ENCODE measurements at places on chromosomes 3 and 15.

GRCh38 chr15:28107111-28107903 is 8.2 kb upstream of the OCA2 start:
- no peak for DNase-seq

DNA sequence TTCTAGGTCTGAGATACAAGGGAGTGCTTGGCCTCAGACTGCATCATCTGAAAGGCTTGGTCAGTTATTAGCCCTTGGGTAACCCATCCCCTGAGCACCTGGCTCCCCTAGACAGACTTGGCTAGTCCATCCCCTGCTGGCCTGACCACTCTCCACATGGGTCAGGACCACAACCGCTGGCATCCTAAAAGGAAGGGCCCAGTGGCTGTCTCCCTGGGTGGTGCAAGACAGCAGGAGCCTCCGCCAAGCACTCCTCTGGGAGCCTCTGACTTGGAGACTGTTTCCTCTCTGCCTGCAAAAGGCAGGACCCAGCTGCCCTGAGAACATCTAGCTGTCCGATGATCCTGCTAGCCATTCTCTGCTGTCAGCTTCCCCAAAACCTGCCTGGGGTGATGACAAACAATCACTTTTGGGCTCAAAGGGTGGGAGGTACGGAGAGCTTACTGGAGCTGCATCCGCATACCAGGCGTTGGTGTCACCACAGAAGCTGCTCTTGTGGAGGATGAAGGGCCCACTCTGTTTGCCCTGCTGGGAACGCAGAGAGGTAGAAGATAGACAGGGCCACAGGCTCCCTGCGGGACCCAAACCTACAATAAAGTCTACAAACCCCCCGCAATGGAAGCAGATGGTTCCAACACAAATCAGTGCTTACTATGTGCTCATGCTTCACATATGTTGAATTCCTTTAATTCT is 108.0 kb upstream of the PRR20G start:
- DNase-seq, result no peak

- DNase-seq, result no peak
Measured at GRCh38 chr3:107612664-107613084, 89.9 kb downstream of the BBX start.

DNA sequence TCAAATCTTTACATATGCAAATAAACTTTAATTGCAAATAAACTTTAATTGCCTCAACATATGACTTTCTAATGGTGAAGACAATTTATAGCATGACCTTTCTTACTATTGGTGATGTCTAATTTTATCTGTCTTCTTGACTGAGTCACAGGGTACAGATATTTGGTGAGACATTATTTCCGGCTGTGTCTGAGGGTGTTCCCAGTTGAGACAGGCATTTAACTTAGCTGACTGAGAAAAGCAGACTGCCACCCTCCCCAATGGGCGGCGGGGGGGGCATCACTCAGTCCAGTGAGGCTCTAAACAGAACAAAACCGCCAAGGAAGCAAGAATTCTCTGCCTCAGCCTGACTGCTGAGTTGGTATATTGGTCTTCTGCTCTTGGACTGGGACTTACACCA is 160.0 kb downstream of the TBL1XR1 start:
- DNase-seq, result no peak

DNA sequence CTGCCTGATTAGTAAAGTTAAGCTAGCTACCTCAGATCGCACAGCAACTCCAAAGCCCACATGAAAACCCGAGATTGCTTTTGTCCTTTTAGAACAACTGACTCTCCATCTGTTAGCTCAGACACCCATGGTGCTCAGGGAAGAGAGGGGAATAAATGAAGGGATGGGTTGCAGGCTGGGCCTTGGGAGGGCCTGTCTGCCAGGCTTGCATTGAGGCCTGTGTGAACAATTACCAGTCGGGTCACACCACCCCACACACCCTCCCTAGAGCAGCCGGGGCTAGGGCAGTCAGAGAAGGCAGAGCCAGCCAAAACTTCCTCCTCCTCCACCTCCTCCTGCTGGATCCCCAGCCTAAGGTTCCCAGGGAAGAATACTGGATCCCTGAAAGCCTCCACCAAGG is 8.8 kb upstream of the PRKAR2A start:
- DNase-seq, result no peak

DNA sequence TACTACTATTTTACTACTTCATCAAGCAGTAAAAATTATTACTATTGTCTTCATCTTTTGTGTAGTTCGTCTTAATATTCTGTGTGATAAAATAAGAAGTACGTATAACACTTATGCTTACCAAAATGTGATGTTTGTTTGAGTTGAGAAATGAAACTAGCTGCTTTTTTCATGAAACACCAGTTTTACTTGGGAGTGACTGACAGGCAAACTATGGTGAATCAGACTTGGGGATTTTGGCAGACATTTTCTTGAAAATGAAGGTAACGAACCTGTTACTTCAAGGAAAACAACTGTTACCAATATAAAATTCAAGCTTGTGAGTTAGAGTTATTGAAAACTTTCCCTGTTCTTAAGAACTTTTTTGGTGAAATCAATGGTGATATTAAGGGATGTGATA is 10.3 kb downstream of the U2SURP start:
- DNase-seq, result no peak

Measured in CD4-positive, alpha-beta T cell treated with Interleukin-12 subunit alpha and Interleukin-12 subunit beta, for 1 hour (primary cell).